ENCODE measurements at places on chromosomes 7 and 10.
A peak's percentile ranks its signal among the peaks of the same experiment; 100 is the strongest.

DNA sequence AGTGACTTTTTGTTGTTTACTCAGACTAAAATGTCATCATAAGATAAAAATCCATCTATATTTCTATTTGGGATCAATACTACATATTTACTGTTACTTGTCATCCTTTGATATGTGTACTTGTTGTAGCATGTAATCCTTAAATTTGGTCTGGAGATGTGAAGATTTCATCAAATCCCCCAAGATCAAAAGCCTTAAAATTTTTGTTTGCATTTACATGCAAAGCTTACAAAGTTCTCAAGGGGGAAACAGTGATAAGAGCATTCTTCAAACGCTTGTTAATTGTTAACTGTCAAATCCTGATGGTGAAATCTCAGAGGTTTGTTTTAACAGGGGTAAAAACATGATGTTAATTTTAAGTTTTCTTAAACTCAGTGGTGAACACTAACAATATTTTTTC, 84.9 kb upstream of the SKAP2 start:
- DNase-seq = no peak

- no peak for DNase-seq
Observed at GRCh38 chr7:15015545-15016314, 113.2 kb upstream of the DGKB start.

DNA sequence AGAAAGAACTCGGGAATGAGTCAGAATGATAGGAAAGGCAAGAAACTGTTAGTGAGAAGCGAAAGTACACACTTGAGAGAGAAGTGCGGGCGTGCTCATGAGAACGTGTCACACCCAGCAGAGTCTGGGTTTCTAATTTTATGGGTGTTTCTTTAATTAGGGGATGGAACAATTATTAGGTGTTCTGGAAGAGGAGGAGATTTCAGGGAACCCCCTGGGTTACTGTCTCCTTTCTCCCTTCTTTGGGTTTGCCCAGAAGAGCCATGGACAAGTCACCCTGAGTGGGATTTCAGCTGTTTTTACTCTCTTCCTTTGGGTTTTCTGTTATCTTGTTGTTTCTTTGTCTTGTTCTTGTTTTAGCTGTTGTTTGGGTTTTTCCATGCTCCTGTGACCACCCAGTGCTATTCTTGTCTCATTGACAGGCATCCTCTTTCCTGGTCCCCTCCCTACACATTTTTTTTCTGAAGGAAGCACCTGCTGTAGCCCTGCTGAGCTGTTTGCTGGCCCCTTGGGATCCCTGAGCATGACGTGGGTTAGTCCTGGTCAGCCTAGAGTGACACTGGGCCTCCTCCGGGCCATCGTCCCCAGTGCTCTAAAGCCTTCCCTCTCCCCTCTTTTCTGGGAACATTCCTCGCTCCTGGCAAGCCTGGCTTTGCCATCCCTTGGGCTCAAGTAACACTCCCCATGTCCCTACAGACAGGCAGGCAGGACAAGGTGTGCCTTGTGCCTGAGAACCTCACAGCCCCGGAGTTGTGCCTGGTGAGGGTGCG, 3.5 kb downstream of the SH2D4B start:
- no peak for DNase-seq

- no peak for DNase-seq
Observed at GRCh38 chr7:66283003-66283920, 78.1 kb downstream of the TPST1 start.

DNA sequence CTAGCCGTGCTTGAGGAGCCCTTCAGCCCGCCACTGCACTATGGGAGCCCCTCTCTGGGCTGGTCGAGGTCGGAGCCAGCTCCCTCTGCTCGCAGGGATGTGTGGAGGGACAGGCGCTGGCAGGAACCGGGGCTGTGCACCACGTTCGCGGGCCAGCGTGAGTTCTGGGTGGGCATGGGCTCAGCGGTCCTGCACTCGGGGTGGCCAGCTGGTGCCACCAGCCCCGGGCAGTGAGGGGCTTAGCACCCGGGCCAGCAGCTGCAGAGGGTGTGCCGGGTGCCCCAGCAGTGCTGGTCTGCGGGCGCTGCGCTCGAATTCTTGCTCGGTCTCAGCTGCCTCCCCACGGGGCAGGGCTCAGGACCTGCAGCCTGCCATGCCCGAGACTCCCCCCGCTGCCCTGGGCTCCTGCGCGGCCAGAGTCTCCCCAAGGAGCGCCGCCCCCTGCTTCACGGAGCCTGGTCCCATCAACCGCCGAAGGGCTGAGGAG, 90.8 kb upstream of the NRG3 start:
- DNase-seq = no peak

- DNase-seq = no peak
Observed at GRCh38 chr10:108254089-108254488, 1089.6 kb upstream of the SORCS1 start.

GRCh38 chr10:14648946-14649345, 125.8 kb downstream of the FAM107B start:
- DNase-seq = no peak

- no peak for DNase-seq
Observed at GRCh38 chr10:4561296-4561695, 264.7 kb upstream of the AKR1E2 start.

DNA sequence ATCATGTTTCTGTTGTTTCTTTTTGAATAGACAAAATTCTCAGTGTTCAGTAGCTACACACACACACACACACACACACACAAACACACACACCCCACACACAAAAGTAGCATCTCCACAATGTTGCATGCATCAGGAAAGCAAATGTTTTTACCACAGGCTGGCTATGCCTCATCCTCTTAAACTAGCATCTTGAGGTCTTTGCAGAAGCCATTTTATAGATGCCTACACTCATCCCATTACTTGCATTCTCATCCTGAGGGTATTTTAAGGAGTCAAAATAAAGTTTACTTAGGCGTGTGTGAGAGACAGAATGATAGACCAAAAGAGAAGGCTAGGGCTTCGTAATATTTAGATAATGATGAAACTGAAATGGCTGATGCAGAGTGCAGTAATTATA, 7.9 kb upstream of the INHBA start:
- no peak for DNase-seq

DNA sequence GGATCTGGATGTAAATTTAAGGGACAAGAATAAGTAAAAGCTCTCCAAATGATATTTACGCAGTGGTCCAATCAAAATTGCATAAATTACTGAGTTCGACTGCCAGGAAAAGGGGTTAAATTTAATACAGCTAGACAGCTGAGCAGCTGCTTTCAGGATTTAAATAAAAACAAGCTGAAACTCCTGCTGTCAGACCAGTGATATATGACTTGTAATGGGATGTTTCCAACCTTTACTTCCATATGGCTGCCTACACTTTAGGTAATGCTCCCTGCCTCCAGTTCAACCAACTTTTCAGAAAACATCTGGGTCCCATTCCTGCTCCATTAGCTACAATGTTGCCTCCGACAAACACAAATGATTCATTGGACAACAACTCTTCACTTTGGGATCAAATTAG, 326.3 kb upstream of the DGKB start:
- DNase-seq = no peak

GRCh38 chr7:25805027-25805687, 346.8 kb upstream of the NFE2L3 start:
- DNase-seq = no peak

DNA sequence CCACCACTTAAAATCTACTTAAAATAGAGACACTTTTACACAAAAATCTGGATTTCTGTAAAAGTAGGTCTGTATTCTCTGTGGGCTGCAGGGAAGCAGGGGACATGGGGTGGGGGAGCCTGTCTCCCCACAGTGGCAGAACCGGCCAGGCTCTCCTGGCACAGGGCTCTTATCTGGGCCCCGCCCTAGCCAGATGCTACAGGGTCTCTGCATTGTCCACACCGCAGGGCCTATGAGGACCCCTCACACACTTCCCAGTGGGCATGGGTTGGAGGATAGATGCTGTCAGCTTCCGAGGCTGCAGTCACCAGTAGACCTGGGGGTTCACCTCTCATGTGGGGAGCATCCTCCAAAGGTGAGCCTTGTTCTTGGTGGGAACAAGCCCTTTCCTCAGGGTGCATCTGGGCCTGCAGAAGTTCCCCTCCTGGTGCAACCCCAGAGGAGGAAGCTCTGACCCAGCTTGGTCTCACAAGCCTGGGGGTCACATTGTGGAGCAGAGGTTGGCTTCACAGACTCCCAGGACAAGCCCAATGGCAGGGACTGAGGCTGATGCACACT, 15.4 kb upstream of the MYL7 start:
- DNase-seq = no peak

- DNase-seq = no peak
Observed at GRCh38 chr10:84108797-84109196, 30.5 kb upstream of the GHITM start.

DNA sequence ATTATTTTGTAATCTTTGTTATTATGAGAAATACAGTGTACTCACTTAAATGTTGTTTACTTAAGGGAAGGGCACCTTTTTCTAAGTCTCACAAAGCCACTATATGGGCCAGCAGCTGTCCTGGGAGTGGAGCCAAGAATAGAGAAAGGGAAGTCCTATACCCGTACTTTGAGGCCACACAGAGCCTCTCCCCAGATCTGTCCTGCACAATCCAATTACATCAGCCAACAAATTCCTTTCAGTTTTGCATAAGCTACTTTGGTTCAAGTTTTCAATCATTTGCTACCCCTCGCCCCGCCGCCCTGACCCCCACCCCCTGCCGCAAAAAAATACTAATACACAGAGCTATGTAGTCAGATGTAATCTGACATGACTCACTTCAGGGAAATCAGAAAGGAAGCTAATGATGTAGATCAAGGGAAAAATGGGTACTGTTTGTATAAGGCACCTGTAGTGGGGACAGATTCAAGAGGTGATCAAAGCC, 297.4 kb upstream of the NEBL start:
- DNase-seq = no peak

DNA sequence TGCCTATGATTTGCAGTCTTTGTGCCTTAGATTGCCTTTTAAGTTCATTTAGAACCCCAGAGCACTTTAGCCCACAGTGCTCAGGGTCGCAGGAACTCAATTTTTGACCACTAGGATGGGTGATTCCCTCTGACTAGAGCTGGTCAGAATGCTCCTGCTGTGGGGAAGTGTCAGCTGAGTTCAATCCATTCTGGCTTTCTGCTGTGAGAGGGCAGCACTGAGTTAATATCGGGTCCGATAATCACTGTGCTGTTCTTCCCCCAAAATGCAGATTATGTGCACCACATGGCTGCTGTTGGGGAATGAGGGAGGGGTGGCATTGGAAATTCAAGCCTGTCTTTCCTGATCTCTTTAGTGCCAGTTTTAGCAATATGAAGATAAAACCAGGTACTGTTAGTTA, 886.4 kb downstream of the DNAJB9 start:
- DNase-seq = no peak

GRCh38 chr10:96507044-96507443, 6.7 kb downstream of the TLL2 start:
- no peak for DNase-seq

GRCh38 chr7:54811041-54811845, 52.2 kb upstream of the SEC61G start:
- no peak for DNase-seq

DNA sequence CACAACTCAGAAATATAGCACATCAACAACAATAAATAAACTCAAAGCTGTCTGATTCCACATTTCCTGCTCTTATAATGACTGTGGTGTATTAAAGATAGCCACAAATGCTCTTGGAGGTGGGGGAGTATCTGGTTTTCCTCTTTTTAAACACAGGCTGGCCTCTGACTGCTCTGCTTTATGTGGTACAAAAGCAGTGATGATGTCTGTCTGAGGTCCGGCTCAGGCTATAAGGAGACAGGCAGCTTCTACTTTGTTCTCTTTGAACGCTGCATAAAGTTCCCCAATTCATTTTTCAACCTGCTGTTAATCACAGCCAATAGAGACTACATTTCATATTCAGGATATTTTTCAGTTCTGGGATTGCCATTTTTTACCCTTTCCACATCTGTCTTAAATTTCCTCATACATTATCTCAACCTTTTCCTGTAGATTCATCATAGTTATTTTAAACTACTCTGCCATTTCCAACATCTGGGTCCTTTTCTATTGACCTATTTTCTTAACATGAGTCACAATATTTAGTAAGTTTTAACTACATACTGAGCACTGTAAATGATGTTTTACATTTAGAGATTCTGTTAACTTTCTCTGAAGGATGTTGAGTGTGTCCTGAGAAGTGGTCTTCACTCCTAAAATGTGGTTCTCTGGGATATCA, 64.9 kb downstream of the CRPPA start:
- no peak for DNase-seq

DNA sequence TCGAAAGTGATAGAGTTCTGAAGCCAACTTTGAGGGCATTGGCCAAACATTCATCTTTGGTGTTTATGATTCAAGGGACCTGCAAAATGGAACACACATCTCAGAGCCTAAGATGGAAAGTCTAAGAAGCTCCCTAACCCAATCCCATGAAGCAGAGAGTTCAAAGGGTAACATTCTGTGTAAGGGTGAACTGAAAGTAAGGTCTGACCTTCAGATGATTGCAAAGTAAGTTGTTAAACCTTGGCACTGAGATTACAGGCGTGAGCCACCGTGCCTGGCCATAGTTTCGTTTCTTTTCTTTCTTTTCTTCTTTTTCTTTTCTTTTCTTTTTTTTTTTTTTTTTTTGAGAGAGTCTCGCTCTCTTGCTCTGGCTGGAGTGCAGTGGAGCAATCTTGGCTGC, 2.2 kb downstream of the ZNF212 start:
- no peak for DNase-seq

GRCh38 chr10:72295330-72295910, 21.7 kb downstream of the DDIT4 start:
- DNase-seq = no peak

GRCh38 chr10:88088441-88089340, 225.3 kb downstream of the PTEN start:
- DNase-seq = no peak

DNA sequence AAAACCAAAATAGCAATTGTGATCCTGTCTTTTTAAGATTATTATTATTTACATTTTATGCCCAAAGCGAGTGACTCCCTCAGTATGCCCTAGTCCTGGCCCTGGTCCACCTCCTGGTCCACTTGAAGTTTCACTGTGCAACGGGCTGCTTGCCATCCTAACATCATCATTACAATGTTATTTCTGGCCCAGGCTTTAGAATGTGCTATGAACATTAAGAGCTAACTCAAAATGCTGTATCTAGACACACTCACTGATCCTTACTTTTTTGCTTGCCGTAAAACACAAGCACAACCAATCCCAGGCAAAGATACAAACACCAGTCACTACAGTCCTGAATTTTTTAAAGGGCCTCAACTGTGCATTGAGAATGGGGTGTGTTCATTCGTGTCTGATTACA, 38.4 kb downstream of the RHOBTB1 start:
- DNase-seq = no peak

GRCh38 chr10:91632671-91633550, at the start of gene PPP1R3C:
Gene PPP1R3C (minus strand): TSS chr10:91633071. CDS start chr10:91632969, 102 bp downstream.
- DNase-seq = peak; percentile 32
